ENCODE measurements at places on chromosomes 5 and 9.

GRCh38 chr5:15609076-15609725, 109.2 kb downstream of the FBXL7 start:
- no peak for DNase-seq

- no peak for DNase-seq
Observed at GRCh38 chr9:847505-847904, 6.0 kb downstream of the DMRT1 start.

DNA sequence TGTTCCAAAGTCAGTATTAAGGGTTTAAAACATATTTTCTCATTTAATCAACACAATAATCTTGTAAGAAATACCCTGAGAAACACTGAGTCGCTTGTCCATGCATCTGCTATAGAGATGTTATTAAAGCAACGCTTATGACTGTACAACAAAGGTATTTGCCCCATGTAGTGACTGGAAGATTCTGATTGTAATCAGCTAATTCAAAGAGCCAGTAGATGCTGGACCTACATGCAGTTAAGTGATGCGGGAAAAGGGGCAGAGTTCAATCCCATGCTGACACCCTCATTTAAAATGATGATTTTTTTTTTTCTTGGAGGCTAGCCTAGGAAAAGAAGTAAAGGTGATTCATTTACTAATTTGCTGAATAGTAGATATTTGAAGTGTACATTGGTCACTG, 149.3 kb upstream of the MTAP start:
- no peak for DNase-seq

GRCh38 chr5:93782978-93783377, 41.6 kb upstream of the POU5F2 start:
- DNase-seq: no peak

GRCh38 chr5:40615586-40616170, 64.0 kb upstream of the PTGER4 start:
- DNase-seq: no peak

DNA sequence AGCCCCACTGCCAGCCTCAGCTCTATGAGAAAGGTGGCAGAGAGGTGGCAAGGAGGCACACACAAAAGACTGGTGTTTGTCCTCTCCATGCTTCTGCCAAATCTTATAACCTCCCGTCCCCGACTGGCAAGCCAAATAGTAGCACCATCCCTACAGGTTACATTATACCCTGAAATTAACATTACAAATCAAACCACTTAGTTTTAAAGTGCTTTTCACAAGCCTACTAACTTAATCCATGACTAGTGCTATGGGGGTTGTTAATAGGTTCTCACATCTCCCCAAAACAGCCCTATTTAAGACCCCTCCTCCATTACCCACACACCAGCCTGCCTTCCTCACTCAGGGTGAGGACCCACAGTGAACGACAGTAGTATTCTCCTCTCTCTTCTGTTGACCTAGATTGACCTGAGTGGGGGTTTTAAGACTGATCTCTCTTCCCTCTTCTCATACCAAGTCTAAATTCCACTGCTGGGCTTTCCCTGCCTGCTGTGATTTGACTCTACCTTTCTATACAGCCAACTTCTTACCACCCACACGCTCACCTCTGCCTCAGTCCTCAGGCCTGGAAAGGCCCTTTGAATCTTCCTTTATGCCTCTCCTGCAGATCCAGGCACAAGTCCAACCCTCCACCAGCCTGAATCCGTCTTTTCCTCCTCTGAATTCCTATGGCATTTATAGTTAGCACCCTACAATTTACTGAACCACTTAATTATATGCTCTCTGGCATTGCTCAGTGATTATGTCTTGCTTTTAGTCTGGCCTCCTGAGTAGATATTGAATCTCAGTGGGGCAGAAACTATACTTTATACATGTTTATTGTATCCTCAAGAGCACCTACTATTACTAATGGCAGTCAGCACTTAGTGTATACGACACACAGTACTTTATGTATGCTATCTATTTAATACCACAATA, 116.1 kb downstream of the TMEM174 start:
- DNase-seq: no peak

GRCh38 chr5:108650997-108651396, 96.7 kb upstream of the FER start:
- DNase-seq: no peak

DNA sequence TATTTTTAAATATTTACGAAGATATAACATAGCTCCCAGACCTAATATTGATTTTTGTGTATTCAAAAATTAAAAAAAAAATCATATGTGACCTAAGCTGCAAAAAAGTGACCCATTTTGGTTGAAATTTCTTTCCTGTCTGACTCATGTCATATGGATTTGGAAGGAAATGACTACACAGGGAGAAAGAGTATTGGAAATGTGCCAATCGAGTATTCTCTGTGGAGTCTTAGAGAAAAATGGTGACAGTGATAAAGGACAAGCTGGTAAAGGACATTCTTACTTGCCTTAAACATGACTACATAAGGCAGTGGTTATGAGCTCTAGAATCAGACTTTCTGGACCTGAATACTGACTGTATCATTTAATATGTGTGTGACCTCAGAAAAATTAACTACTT, 262.9 kb upstream of the PTPRD start:
- DNase-seq: no peak

GRCh38 chr9:37184905-37185867, 64.8 kb downstream of the ZCCHC7 start:
- no peak for DNase-seq

GRCh38 chr9:101055516-101055915, 27.0 kb downstream of the PLPPR1 start:
- DNase-seq: no peak

DNA sequence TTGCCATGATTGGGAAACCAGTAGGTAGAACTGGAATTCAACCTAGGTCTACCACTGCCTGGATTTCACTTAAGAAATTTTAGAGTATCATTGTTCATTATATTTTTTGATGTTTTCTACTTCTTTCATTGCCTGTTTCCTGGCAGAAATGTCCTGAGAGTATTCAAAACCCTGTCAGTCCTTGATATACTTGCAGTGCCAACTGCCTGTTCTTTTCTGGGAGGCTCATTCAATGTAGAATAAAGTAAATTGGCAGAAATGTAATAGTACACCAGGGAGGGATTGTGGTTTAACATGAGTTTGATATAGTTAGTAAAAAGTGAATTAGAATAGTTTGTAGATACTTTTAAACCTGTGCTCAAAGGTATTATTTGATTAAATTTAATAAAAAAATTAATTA, 286.3 kb downstream of the FBXL7 start:
- no peak for DNase-seq

DNA sequence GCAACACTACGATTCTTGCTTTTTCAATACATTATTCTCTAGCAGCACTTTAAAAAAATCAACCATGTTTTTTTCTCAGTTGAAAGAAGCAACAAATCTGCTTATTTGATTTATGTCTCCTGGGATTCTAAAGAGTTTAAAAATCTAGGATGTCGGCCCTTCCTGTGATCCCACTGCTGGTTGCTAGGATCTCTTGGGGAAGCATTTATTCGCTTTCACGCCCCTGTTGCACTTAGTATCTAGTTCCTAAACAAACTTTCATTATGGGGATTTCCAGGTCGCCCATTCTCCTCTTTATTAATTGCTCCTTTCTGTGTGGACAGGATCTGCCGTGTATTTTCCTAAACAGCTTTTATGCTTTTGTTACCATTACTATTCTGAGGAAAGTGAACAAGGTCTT, 313.5 kb downstream of the AGTPBP1 start:
- no peak for DNase-seq

- peak; percentile 19 for DNase-seq
Observed at GRCh38 chr9:77457916-77458592, 190.1 kb downstream of the GNA14 start.

DNA sequence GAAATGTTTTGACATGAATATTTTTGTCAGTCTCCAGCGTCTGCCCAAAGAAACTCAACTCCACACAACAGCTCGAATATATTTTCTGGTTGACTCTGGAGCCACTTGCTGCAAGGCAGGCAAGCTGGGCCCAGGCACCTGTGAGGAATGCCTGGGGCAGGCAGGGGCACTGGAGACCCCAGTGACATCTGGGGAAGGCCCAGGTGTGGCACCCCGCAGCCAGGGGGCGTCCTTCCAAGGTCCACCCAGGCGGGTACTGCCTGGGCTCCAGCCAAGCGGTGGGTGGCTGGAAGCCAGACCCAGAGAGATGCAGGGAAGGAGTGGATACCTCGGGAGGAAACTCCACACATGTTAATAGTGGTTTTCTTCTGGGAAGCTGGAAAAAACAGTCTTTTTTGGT, 125.9 kb downstream of the PHF2 start:
- DNase-seq: no peak

DNA sequence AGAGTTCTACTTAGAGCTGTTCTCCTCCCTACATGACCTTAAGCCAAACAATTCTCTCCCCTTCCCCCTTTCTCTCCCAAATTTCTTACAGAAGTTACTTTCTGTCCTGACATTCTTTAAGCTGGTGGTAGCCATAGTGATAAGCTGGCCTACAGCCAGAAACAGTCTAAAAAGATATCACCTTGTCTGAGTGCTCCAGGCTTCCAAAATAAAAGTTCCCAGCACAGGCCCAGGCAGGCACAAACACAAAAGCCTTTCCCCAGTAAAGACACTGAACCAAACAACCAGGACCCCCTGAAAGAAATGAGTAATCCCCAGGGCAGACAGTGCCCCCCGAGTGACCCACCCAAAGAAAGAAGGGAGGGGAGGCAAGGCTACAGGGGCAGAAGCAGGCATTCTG, 19.2 kb downstream of the SIL1 start:
- no peak for DNase-seq

DNA sequence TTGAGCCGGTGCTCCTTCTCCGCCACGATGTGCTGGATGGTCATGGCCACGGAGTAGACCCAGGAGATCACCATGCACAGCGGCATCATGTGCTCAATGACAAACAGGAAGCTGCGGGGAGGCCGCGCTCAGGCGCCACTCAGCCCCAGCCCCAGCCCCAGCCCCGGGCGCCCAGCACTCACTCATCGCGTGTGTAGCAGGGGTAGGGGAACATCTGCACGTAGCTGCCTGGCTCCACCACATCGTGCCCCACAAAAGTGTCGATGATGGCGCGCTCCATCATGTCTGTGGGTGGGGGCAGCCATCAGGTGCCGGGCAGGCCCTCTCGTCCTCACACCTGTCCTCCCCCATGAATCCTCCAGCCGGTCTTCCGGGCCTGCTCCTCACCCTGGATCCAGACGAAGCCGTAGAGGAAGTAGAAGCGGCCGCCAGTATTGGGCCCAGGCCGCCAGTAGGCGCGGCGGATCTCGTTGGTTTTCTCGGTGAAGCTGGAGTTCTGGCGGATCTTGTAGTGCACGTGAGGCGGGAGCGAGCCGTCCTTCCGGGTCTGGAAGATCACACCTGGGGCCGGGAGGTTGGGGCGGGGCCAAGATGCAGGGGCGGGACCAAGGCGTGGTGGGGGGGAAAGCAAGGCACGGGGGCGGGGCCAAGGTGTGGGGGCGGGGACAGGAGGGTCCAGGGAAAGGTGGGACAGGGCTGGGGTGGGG, 10.1 kb downstream of the ABCA2 start:
- no peak for DNase-seq

DNA sequence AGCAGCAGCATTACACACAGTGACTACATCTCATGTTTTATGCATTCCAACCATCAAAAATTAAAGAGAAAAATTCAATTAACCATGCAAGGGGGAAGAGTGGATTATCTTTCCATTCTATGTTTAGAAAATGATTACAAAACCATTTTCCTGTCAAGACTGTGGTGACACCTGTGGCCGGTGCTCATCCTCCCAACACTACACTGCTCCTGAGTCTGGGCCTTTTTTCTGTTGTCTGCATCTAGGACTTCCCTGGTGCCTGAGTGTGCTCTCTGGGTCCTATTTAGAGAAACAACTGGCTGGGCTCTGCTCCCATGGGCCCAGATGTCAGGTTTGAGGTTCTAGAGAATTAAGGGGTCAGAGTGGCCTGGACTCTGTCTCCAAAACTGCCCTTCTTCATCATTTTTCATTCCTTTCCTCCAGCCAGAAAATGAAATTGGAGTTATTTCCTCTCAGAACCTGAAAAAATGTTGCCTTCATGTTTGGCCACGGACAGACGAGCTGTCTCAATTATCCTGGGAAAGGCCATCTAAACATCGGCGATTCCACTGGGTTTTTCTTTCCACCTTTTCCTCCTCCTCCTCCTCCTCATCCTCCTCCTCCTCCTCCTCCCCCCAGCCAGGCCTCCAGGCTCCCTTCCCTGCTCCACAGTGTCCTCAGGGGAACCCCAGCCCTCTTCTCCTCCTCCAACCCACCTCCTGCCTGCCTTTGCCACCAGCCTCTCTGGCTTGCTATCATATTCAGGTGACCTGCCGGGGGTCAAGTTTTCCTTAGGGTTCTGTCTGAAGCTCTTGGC, 11.4 kb upstream of the ARSI start:
- DNase-seq: no peak

GRCh38 chr5:57784121-57784520, 301.5 kb upstream of the ACTBL2 start:
- DNase-seq: no peak

DNA sequence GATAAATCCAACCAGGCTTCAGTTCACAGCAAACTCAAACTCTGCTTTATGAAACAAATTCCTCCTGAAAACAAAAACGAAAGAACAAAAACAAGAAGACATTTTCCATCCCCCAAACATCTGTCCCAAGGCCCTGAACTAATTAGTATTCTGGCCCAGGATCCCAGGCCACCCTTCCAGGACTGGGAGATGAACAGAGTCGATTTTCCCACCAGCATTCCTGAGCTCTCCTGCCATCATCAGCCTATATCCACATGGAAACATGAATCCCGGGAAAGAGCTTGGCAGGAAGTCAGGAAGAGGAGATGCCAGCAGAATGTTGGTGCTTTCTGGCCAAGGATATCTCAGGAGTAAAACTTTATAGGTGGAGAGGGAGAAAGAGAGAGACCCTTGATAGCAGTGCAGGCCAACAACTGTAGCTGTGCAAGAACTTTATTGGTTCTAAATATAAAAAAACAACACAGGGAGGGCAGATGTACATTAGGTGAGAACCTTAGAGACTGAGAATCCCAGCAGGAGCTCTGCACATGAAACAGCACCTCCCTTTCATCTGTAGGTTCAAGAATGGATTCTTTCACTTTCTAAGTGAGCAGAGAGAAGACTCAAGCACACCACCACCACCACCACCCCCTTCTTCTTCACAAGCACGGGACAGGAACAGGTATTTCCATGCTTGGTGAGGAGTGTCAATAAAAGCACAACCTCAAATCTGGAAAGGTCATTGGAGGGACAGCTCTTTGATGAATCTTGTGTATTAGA, 190.7 kb upstream of the TAS2R1 start:
- no peak for DNase-seq

DNA sequence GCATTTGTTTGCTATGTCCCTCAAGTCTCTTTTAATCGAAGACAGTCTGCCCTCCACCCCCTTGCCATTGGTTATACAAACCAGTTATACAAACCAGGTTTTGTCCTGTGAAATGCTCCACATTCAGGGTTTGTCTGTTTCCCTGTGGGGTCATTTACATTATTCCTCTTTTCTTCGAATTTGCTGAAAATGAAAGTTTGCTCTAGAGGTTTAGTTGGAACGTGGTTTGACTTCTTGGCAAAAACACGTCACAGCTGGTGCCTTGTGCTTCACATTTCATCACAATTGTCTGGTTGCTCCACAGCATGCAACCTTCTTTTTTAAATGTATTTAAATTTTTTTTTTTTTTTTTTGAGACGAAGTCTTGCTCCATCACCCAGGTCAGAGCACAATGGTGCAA, 4.2 kb upstream of the HAVCR2 start:
- no peak for DNase-seq

GRCh38 chr5:22056601-22057000, 796.5 kb downstream of the CDH12 start:
- no peak for DNase-seq
